ENCODE measurements at places on chromosomes 5 and 9. TPM values are rescaled to one million over a fixed set of nuclear protein-coding genes. Genes with fewer than 3 reads are reported as not detected.

Gene ASPN
- not detected for total RNA-seq

Gene TICAM2
- total RNA-seq: 2.7 TPM

Gene PIP5KL1
- total RNA-seq: 1.3 TPM

Gene GDNF
- not detected for total RNA-seq

Measured in mammary microvascular endothelial cell (primary cell).